ENCODE measurements at places on chromosomes 1 and 21.

GRCh38 chr1:36890776-36891175 lies 143.5 kb downstream of the GRIK3 start:
- DNase-seq: no peak

DNA sequence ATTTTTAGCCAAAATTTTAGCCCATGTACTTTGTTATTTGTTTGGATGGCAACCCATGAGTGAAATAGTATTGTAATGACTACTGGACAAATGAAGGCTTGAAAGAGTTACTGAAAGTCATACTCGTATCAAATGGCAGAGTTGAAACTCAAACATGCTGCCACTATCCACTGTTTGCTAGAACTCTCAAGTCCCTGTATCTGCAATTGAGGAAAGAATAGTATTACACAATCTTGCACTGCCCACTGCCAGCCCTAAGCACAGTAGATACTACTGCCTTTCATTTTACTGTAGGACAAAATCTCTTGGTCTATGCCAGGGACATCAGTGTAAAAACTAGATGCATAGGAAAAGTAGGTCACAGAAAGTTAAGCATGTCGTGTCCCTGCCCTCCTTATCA lies 581.1 kb upstream of the PLXNA2 start:
- DNase-seq: no peak

DNA sequence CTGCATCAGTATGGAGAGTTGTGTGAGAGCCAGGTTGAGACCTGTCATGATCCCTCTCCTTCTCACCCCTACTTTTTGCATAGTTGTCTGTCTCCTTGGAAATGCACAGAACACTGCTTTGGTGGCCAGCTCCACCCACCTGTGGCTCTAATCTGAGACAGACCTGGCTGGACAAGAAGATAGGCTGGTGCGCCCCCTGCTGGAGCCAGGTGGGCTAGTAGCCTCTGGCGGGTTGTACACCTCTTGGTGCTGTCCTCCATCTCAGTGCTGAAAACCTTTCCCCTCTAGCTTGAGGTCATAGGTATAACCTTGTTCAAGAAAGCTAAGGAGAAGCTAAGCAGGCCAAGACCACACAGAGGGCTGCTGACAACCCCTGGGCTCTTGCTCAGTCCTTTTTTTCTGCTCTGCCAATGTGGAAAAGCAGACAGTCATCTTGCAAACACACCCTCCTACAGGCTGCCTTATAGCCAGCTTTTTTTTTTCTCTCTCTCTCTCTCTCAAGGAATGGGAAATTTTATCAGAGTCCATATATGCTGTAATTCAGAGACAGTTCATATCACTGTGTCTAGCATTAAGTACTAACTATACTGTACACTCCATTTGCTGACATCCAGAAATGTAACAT lies 58.8 kb upstream of the SPATA6 start:
- no peak for DNase-seq

- no peak for DNase-seq
These were observed 40.2 kb downstream of the NID1 start for GRCh38 chr1:236024641-236025040.

DNA sequence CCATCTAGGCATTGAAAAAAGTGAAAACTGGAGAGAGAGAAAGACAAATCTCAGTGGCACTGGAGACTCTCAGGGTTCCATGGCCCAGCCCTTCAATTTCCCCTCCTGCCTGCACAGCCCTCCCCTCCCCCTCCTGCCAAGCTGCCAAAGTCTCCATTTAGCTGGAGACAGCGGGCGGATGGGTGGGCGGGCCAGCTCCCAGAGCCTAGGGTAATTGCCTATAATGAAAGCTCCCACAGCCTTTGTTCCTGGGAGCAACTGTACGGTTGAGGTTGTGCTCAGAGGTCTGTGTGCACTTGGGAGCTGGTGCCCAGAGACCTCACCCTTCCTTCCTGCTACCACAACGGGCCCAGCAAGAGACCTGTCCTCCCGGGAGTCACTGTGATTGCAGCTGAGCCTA lies 89.6 kb downstream of the NAV1 start:
- DNase-seq: peak; percentile 33

GRCh38 chr1:119435052-119435451 lies 20.1 kb downstream of the HSD3B2 start:
- no peak for DNase-seq

GRCh38 chr1:85258536-85259117 lies 835 bp downstream of the C1orf52 start:
- DNase-seq: no peak

DNA sequence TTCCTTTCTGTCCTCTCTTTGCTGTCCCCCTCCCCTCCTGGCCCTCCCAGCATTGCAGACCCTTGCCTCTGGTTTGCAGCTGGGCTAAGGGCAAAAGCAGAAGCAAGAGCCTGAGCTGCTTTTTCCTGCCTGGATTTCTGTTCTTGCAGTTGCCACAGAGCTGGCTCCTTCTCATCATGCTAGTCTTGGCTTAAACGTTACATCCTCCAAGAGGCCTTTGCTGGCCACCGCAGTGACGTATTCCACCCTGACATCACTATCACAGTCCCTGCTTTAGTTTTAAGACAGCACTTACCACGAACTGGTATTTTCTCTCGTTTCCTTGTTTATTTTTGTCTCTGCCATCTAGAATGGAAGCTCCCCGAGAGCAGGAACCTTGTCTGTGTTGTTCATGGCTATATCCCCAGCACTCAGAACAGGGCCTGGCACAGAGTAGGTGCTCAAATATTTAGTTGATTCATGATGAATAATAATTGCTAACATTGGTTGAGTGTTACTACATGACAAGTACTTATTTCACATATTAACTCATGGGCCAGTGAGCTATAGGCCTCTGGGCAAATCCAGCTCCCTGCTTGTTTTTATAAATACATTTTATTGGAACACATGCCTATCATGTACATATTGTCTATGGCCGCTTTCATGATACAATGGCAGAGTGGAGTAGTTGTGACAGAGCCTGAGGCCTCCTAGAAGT lies 13.2 kb upstream of the CSF1 start:
- no peak for DNase-seq

DNA sequence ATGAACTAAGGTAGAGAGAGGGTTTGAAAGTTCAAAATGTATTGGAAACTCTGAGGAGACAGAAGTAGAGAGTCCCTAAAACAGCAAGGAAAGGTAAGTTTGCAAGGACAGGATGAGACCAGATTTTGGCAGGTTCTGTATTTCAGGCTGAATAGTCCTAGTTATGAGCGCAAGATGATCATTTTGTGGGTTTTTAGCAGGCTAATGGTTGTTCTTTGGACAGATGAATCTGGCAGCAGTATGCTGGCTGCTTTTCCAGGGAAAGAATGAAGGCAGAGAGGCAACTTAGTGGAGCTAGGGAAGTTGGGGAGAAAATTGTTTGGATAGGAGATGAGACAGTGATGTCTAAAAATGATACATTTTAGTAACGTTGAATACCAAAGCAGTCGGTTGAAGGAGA lies 243.5 kb upstream of the NRIP1 start:
- DNase-seq: no peak

- no peak for DNase-seq
These were observed 21.7 kb upstream of the PEF1 start for GRCh38 chr1:31666263-31666963.

DNA sequence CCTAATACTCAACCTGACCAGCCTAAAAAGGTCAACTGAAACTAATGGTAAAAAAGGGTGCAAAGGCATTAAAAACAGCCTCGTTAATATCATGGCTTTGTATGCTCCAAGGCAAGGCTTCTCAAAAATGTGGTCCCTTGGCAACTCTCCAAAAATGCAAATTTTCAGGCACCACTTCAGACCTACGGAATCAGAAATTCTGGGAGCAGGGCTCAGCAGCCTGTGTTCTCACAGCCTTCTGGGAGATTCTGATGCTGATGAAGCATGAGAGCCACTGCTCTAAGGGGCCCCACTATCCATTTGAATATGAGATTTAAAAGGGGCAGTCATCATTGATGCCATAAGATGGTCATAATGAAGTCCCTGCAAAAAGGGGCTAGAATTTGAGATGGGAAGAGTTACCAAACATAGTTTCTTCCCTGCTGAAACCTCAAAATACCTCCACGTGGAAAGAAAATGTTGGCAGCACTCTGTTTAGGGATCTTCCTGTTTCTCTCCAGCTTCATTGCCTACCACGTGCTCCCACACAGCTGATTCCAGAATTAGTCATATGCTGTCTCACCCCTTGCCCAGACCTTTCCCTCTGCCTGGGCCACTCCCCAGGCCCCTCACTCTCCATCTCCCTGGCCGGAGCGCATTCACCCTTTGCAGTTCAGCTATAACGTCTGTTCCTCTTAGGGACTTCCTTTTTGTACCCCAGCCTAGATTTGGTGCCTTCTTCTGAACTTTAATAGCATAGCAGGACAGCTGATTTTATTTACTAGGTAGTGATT lies 46.7 kb downstream of the PHC2 start:
- no peak for DNase-seq

DNA sequence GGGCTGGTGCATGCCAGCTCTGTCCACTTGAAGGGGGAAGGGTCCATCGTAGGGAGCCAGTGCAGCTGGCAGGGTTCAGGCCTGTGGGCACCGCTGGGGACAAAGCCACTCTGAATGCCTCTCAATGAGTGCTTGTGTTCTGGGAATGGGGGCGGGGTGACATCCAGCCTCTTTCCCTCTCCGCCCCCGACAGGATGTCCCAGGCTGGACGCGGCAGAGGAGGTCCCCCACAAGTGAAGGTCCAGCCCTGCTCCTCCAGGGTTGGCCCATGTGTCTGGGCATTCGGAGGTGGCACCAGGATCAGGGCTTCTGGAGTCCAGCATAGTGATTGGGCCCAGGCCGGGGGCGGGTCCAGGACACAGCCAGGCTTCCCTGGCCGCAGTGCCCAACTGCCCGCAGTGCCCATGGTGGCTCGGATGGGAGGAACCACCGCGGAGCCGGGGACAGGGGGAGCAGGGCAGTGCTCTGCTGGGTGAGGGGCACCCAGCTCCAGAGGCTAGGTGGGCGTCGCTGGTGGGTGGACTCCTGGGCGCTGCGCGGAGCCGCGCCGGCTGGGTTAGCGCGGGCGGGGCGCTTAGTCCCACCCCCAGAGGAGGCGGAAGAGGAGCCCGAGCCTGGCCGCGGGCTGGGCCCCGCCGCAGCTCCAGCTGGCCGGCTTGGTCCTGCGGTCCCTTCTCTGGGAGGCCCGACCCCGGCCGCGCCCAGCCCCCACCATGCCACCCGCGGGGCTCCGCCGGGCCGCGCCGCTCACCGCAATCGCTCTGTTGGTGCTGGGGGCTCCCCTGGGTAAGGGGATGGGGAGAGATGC lies at the start of gene SHISA4:
Gene SHISA4 (plus strand): TSS at position 617 of the 808 bp plus-strand sequence. CDS start 97 bp downstream, at position 714.
- DNase-seq: peak; percentile 83

DNA sequence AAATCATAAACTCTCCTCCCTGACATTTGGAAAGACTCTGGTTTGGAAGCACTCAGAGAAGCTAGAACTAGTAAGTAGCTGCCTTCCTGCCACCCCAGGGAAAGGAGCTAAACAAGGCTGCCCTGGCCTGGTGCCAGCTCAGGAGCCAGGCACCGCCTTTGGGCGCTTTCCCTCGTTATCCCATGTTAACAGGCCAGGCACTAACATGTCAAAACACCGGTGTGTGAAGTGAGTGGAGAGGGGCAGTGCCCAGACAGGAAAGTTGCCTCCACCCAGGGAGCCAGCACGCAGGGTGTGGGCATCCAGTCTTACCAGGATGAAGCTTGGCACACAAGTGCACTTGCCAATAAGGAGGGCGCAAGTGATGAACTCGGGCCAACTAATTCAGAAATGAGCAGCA lies 346.8 kb downstream of the RRAGC start:
- no peak for DNase-seq

DNA sequence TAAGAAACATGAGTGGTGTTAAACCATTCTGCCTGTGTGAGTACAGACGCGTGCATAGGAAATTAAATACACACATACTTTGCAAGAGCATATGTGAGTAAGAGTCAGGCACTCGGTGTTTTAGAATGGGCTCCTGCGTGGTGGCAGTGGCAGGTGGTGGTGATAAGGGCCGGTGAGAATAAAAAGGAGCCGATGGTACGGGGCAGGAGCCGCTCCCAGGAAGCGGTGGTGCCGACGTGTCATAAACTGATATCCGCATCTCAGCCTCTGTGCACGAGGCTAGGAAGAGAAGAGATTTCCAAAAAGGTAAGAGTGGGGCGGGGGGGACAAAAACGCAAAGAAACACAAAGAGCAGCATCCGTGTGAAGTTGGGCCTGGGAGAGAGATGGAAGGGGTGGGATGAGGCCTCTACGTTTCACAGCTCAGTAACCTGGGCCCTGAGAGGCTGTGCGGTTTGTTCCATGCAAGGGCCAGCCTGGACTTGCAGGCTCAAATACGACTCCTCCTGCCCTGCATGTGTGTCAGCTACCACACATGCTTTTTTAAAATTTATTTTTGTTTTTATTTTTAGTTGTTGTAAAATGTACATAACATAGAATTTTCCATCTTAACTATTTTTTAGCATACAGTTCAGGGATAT lies 127.7 kb upstream of the COL6A1 start:
- no peak for DNase-seq

DNA sequence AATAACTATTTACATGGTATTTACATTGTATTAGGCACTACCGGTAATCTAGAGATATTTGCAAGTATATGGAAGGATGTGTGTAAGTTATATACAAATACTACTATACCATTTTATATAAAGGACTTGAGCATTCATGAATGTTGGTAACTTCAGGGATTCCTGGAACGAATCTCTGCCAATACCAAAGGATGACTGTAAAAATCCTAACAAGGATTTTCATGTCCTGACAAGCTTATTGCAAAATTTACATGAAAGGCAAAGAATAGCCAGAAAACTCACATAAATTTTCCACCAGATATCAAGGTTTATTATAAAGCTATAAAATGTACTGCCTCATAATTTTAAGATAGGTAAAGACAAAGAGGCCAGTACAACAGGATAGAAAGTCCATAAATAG lies 325.2 kb upstream of the NRIP1 start:
- no peak for DNase-seq

GRCh38 chr1:224378855-224379631 lies 22.4 kb downstream of the CNIH4 start:
- no peak for DNase-seq

DNA sequence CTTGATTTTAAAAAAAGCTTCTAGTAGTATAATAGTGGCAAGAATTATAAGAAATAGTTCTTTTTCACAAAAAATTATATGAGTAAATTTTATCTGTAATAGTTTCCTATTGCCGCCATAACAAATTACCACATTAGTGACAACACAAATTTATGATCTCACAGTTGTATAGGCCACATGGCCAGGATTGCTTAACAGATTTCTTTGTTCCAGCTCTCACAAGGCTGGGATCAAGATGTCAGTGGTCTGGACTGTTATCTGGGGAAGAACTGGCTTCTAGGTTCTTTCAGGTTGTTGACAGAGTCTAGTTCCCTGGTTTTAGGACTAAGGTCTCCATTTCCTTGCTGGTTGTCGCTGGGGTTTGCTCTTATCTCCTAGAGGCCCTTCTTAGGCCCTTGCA lies 236.4 kb downstream of the USP25 start:
- no peak for DNase-seq

DNA sequence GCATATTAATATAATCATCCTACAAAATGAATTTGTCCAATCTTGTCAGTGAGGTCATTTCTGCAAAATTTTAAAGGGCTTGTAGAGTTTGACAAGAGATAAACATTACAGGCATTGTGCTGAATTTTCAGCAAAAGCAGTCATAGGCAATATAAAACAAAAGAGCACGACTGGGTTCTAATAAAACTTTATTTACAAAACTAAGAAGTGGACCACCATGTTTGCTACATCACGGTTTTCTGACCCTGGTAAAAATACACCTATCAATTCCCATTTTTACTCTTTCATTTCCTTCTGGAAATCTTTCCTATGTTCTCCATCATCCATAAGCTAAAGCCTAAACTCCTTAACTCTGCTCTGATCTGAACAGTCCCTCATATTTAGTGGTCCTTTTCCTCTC lies 229.8 kb upstream of the SGIP1 start:
- DNase-seq: no peak

Data from left ventricle myocardium inferior (tissue), 1 donor.